Peyer's patch (tissue), 4 donors: ENCODE measurements at places on chromosomes 12 and 14. TPM values are rescaled to one million over a fixed set of nuclear protein-coding genes. Genes with fewer than 3 reads are reported as not detected.

PNMA1 gene
- 8.8 TPM for total RNA-seq

CMAS gene
- total RNA-seq, result 41.3 TPM

CDH24 gene
- total RNA-seq, result 1.1 TPM

RNF212B gene
- total RNA-seq, result not detected

TWF1 gene
- total RNA-seq, result 52.8 TPM

MMP19 gene
- 3.3 TPM for total RNA-seq

EP400 gene
- total RNA-seq, result 42.9 TPM

MDGA2 gene
- total RNA-seq, result not detected

CELA1 gene
- total RNA-seq, result not detected

MYH7 gene
- 0.40 TPM for total RNA-seq

SPX gene
- total RNA-seq, result not detected

KRT80 gene
- not detected for total RNA-seq

HAL gene
- total RNA-seq, result not detected

PLEKHD1 gene
- total RNA-seq, result not detected

OR10P1 gene
- total RNA-seq, result not detected

CISTR gene
- not detected for total RNA-seq

RNASE2 gene
- not detected for total RNA-seq

TPH2 gene
- total RNA-seq, result not detected

RAB3IP gene
- 83.3 TPM for total RNA-seq

PRPF39 gene
- total RNA-seq, result 87.5 TPM

SIX6 gene
- not detected for total RNA-seq

MANSC4 gene
- total RNA-seq, result not detected

NAA30 gene
- 9.1 TPM for total RNA-seq

APOF gene
- total RNA-seq, result not detected

NELL2 gene
- total RNA-seq, result 7.5 TPM

TMEM119 gene
- 1.8 TPM for total RNA-seq

CLEC2D gene
- total RNA-seq, result 6.4 TPM

ARHGAP9 gene
- total RNA-seq, result 16.5 TPM

SPRYD3 gene
- total RNA-seq, result 34.7 TPM

PMCH gene
- not detected for total RNA-seq
